ENCODE measurements at places on chromosomes 12 and 14.
A peak's percentile ranks its signal among the peaks of the same experiment; 100 is the strongest.

- no peak for DNase-seq
Observed at GRCh38 chr12:5051913-5052312, 8.2 kb downstream of the KCNA5 start.

GRCh38 chr12:42725809-42726208 is 136.3 kb upstream of the PRICKLE1 start:
- peak; percentile 87 for DNase-seq

DNA sequence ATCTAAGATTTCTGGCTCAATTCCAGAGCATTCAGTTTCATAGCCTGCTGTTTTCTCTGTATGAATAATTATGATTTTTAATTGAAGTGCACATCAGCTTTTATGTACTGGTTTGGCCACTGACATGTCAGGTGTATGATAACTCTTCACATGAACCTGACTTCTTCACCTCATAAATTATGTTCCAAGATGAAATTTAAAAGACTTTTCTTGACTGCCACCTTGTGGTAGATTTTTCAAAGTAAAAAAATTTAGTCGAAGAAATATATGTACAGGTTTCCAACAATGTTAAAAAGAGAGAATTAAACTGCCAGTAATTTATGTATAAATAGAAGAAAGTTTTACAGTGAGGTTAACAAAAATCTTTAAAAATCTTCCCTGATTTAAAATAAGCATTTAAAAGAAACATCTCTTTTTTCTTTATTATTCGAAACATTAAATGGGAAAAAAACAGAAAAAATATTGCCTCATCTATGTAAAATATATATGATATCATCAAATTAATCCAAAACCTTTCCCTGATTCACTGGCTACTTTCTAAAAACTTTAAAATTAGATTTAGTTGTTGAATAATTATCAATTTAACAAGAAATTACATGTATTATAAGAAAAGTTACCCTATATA is 124.9 kb upstream of the ATXN7L3B start:
- no peak for DNase-seq

GRCh38 chr12:19423166-19423930 is 15.9 kb upstream of the AEBP2 start:
- DNase-seq = no peak

All from AG04450 (cell line).